ENCODE measurements at places on chromosomes 6 and 20. TPM values are rescaled to one million over a fixed set of nuclear protein-coding genes. Genes with fewer than 3 reads are reported as not detected.

- H3K27me3 ChIP-seq: no peaks in the 10 kb centered on the region
- H3K4me1 ChIP-seq: no peaks in the 10 kb centered on the region
- H3K4me3 ChIP-seq: no peak overlapping the region
- no peak overlapping the region for H3K27ac ChIP-seq
Observed at GRCh38 chr20:41874658-41875057, 256.5 kb upstream of the CHD6 start.

GRCh38 chr20:39676857-39677391, 714.8 kb downstream of the DHX35 start:
- no peaks in the 10 kb centered on the region for H3K36me3 ChIP-seq
- DNase-seq: no peak
- H3K27me3 ChIP-seq: no peaks in the 10 kb centered on the region
- H3K4me3 ChIP-seq: no peak overlapping the region

DNA sequence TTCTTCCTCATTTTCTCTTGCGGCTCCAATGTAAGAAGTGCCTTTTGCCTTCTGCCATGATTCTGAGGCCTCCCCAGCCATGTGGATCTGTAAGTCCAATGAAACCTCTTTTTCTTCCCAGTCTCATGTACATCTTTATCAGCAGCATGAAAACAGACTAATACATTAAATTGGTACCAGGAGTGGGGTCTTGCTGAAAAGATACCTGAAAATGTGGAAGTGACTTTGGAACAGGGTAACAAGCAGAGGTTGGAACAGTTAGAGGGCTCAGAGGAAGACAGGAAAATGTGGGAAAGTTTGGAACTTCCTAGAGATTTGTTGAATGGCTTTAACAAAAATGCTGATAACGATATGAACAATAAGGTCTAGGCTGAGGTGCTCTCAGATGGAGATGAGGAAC, 316.7 kb upstream of the HS3ST5 start:
- DNase-seq: no peak
- H3K27ac ChIP-seq: no peak overlapping the region
- no peaks in the 10 kb centered on the region for H3K36me3 ChIP-seq
- H3K4me1 ChIP-seq: no peaks in the 10 kb centered on the region

Gene LTB
- not detected for total RNA-seq

GRCh38 chr6:118382126-118382525, 166.0 kb upstream of the PLN start:
- no peak overlapping the region for H3K4me3 ChIP-seq
- H3K27ac ChIP-seq: no peak overlapping the region
- no peaks in the 10 kb centered on the region for H3K27me3 ChIP-seq
- no peaks in the 10 kb centered on the region for H3K4me1 ChIP-seq
- H3K36me3 ChIP-seq: no peaks in the 10 kb centered on the region

DNA sequence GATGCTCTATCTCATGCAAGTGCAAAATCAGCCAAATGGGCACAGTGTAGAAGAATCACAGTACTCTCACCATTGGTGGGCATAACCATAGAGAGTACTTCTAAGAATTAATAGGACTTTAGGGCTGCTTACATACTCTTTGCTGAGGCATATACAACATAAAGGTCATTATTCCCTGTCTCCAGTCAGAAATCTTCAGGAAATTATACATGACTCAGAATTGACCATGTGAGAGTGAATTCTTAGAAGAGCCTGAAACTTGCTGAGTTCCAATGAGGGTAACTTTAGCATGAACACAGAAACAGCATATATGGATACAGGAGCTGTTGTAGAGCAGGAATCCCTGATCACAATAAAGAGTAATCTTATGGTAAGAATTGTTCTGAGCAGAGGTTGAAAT, 498.7 kb downstream of the TENT5A start:
- H3K27ac ChIP-seq: no peak overlapping the region
- no peak overlapping the region for H3K4me3 ChIP-seq
- DNase-seq: no peak
- no peaks in the 10 kb centered on the region for H3K36me3 ChIP-seq
- no peaks in the 10 kb centered on the region for H3K27me3 ChIP-seq

GRCh38 chr6:42230345-42231321, 13.0 kb upstream of the MRPS10 start:
- H3K4me3 ChIP-seq: no peak overlapping the region
- no peaks in the 10 kb centered on the region for H3K4me1 ChIP-seq
- no peak overlapping the region for H3K27ac ChIP-seq

DNA sequence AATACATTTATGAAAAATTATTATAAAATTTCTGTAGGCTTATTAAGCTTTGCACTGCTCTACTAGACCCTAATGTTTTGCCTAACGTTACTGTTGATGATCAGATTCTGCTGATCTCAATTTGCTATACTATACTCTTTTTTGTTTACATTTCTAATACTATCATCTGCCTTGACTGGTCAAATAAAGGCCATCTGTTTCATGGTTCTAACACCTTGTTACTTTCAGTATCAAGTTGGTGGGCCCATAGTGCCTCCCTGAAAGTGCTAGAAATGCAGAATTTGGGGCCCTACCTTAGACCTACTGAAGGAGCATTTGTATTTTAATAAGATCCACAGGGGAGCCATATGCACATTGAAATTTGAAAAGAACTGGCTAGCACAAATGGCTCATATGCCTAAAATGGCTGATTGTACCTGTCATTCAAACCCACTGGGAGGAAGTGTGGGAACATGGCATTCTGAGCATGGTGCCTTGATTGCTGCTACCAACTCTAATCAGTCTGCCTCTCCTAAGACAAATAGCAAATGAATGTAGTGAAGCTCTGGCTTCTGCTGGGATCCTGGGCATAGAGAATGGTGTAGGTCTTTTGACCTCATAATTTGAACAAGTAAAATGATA, 199.1 kb upstream of the BTBD3 start:
- no peak overlapping the region for H3K27ac ChIP-seq
- DNase-seq: no peak
- no peaks in the 10 kb centered on the region for H3K36me3 ChIP-seq
- H3K27me3 ChIP-seq: no peaks in the 10 kb centered on the region

Gene TRIM40
- not detected for total RNA-seq

GRCh38 chr6:113597231-113597583, 259.9 kb upstream of the MARCKS start:
- H3K36me3 ChIP-seq: no peaks in the 10 kb centered on the region
- H3K4me3 ChIP-seq: no peak overlapping the region
- H3K27me3 ChIP-seq: no peaks in the 10 kb centered on the region
- H3K4me1 ChIP-seq: no peaks in the 10 kb centered on the region
- H3K27ac ChIP-seq: no peak overlapping the region

GRCh38 chr6:106159531-106159940, 73.4 kb downstream of the PRDM1 start:
- H3K4me3 ChIP-seq: no peak overlapping the region
- no peaks in the 10 kb centered on the region for H3K36me3 ChIP-seq
- no peak for DNase-seq
- H3K27ac ChIP-seq: no peak overlapping the region
- H3K27me3 ChIP-seq: no peaks in the 10 kb centered on the region

DNA sequence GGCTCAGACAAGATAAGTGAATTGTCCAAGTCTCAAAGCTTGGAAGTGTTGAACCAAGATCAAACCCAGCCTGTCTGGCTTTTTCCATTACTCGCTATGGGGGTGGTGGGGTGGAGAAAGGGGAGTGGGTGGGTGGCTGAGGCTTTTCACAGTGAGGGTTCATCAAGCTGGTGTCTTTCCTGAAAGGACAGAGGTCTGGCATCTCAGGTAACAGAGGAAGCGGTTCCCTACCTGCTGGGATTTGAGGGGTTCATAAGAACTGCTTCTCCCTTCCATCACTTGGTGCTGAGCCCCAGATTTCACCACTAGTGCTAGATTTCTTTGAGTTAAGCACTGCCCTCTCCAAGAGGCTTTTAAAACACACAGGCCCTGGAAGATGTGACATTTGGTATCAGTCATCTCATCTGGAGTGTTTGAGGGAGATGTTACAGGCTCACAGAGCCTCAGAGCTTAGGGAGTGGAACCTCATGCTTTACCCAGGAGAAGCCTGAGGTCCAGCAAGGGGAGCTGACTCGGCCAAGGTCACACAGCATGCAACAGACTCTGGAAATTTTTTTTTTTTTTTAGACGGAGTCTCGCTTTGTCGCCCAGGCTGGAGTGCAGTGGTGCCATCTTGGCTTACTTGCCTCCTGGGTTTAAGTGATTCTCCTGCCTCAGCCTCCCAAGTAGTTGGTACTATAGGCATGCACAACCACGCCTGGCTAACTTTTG, 6.0 kb upstream of the VEGFA start:
- peaks cover 19% of the 10 kb centered on the region for H3K4me1 ChIP-seq
- no peaks in the 10 kb centered on the region for H3K36me3 ChIP-seq
- no peak overlapping the region for H3K4me3 ChIP-seq
- DNase-seq: no peak
- no peak overlapping the region for H3K27ac ChIP-seq

- H3K4me1 ChIP-seq: peaks cover 37% of the 10 kb centered on the region
- H3K27me3 ChIP-seq: no peaks in the 10 kb centered on the region
- peak overlapping the region; percentile 37 for H3K4me3 ChIP-seq
- H3K27ac ChIP-seq: peak overlapping the region; percentile 91
- H3K36me3 ChIP-seq: no peaks in the 10 kb centered on the region
Observed at GRCh38 chr20:3470208-3470626, 601 bp upstream of the ATRN start.

DNA sequence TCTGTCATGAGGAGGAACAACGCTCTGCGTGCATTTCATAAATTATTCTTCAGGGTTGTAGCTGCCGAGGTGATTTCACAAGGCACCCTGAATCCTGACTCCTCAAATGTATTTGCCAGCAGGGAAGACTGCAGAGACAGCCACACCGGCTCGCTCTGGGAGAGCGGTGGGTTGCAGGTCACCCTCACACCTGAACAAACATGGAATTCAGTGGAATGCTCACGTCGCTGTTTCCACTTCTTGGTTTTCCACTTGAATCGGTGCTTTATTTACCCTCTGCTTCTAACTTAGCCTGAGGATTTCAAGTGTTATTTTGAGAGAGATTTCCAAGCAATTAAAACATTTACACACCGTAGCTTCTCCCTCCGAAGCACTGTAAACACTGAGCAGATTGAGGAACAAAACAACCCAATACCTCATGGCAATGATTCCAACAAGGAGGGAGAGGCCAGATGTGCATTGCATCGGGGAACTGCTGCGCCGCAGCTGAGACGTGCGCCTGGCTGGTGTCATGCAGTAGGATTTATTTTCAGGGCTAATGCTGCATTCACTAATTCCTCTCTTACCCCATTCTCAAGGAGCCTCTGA, 59.5 kb upstream of the GGTLC1 start:
- H3K27ac ChIP-seq: no peak overlapping the region
- no peaks in the 10 kb centered on the region for H3K27me3 ChIP-seq
- H3K36me3 ChIP-seq: no peaks in the 10 kb centered on the region
- H3K4me3 ChIP-seq: no peak overlapping the region

Gene SNAI1
- 4.1 TPM for total RNA-seq

- H3K4me1 ChIP-seq: peaks cover 79% of the 10 kb centered on the region
- no peaks in the 10 kb centered on the region for H3K36me3 ChIP-seq
- no peaks in the 10 kb centered on the region for H3K27me3 ChIP-seq
- H3K27ac ChIP-seq: peak overlapping the region; percentile 57
- no peak overlapping the region for H3K4me3 ChIP-seq
Observed at GRCh38 chr6:136783495-136784270, 8.6 kb downstream of the MAP3K5 start.

Gene HSPA1L
- 3.0 TPM for total RNA-seq

DNA sequence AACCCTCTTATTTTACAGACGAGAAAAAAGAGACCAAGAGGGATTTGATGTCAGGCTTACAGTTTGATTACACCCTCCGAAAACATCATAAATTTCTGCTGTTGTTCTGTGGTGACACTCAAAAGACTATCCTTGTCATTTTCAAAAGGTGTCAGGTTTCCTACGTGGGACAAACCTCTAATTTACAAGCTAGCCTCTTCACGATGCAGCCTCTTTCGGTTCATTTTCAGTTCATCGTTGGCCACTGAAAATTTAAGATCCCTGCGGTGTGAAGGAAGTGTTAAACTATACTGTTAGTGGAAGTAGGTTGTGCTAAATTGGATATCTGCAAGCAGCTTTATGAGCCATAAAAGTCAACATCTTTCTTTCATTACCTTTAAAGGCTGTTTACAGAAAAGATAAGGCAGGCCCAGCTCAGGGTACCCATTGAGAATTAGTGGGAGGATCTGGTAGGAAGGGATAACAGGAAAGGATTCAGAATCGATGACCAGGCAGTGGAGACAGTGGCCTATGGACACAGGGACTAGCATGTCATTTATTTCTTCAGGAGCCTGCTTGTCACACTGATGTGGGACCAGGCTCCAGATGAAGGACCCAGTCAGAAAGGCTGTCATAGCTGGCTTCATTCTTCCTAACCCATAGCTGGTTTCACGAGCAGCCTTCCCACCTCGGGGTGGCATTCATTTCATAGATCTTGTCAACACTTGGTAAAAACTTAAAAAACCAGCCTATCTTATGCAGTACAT, 329.1 kb upstream of the SOX4 start:
- no peaks in the 10 kb centered on the region for H3K27me3 ChIP-seq
- no peak overlapping the region for H3K4me3 ChIP-seq

- peak overlapping the region; percentile 75 for H3K4me3 ChIP-seq
- H3K36me3 ChIP-seq: no peaks in the 10 kb centered on the region
- H3K4me1 ChIP-seq: peaks cover 37% of the 10 kb centered on the region
Observed at GRCh38 chr20:33732166-33732970, 572 bp downstream of the ZNF341 start.

Gene SLC22A1
- total RNA-seq: 1.5 TPM

DNA sequence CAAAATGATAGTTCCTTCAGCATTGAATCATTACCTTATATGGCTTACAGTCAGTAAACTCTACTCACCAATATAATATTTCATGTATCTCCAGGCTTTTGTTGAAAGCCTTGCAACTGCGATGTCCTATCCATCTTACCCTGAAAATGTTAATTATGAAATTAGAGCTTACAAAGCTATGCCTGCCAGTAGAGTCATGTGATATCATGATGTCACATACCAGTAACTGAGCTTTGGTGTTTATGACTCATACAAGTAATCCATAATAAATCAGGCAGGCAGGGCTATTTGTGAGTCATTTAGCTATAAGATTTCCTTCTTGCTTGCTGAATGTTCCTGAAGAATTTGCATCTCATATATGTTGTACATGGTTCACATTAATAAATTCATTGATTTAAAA, 44.9 kb upstream of the FAM83B start:
- no peak for DNase-seq
- no peaks in the 10 kb centered on the region for H3K36me3 ChIP-seq
- no peak overlapping the region for H3K27ac ChIP-seq
- no peaks in the 10 kb centered on the region for H3K4me1 ChIP-seq
- no peaks in the 10 kb centered on the region for H3K27me3 ChIP-seq

Gene SPDEF
- total RNA-seq: 4.0 TPM

GRCh38 chr6:57224769-57225515, 2.8 kb upstream of the RAB23 start:
- DNase-seq: no peak

Gene RAMACL
- total RNA-seq: 13.0 TPM

Gene FILIP1
- total RNA-seq: 20.2 TPM

GRCh38 chr6:73367761-73368355, 1.8 kb downstream of the OOEP start:
- no peaks in the 10 kb centered on the region for H3K4me1 ChIP-seq
- DNase-seq: no peak
- no peak overlapping the region for H3K27ac ChIP-seq
- H3K4me3 ChIP-seq: no peak overlapping the region

Measured in upper lobe of left lung (tissue), 6 donors.